Activated CD4-positive, alpha-beta T cell treated with anti-CD3 and anti-CD28 coated beads, Interleukin-2, Interleukin-6, amounts not matched to agents 100 ng/mL and 50 ng/mL, durations not matched to agents 16 hours and 8 hours (primary cell): ENCODE measurements at places on chromosomes 6 and 20.

GRCh38 chr20:10522328-10522727 lies 87.2 kb downstream of the SLX4IP start:
- DNase-seq: no peak

- peak; percentile 61 for DNase-seq
Observed at GRCh38 chr6:89079511-89080234, 878 bp upstream of the PNRC1 start.

DNA sequence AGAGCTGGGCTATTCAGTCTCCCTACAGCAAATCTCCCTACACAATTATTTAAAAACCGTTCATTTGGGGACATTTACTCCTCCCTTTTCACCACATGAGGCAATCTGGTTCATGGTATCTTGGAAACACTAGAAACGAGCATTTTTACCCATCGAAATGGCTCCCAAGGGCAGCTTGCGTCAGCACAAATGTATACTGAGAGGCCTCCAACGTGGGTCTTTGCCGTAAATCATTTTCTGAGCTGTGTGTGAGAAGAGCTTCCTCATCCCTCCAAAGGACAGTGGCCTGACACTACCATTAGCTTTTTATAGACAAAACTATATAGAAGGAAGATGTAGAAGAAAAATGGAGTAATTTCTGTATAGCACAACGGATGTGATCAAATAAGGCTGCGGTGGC lies 30.0 kb upstream of the PXDC1 start:
- DNase-seq: no peak

- no peak for DNase-seq
Observed at GRCh38 chr6:71138376-71138775, 150.2 kb upstream of the OGFRL1 start.

GRCh38 chr6:40536442-40536841 lies 50.7 kb downstream of the LRFN2 start:
- DNase-seq: no peak

GRCh38 chr6:163526346-163526745 lies 111.8 kb downstream of the QKI start:
- DNase-seq: no peak

- no peak for DNase-seq
Observed at GRCh38 chr20:54195483-54196472, 12.1 kb upstream of the PFDN4 start.

GRCh38 chr20:10635476-10636208 lies 38.2 kb downstream of the JAG1 start:
- DNase-seq: no peak

- DNase-seq: no peak
Observed at GRCh38 chr6:61192610-61193009, 1093.4 kb downstream of the KHDRBS2 start.

DNA sequence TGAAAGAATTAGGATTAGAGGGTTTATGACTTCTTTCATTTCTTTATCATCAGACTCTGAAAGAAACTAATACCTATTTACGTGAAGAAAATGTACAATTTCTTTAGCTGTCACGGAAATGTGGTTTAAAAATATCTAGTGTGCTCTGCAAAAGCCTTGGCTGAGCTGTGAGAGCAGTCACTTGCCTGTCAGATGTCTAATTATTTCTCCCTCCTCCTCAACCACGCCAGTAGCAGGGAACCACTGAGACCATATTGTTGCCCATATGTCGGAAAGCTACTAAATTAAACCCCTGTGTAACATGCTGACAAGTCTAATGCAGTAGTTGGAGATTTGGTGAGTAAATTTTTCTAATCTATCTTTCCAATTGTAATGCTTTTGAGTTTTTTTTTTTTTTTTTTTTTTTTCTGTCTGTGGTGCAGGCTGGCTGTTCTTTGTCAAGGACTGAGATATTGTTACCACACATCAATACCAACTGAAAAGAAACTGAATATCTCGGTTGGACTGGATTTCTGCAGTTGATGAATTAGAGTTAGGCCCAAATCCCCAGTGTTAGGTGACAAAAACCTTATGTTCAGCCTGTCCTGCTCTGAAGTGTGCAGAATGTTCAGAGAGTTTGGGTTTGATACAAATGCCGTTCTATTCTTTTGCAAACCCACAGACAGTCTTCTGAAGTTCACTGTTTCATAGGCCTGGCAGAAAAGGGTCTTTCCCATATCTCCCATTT lies 302.9 kb upstream of the SYNCRIP start:
- DNase-seq: no peak

- DNase-seq: no peak
Observed at GRCh38 chr6:108323710-108324466, 29.0 kb downstream of the AFG1L start.

DNA sequence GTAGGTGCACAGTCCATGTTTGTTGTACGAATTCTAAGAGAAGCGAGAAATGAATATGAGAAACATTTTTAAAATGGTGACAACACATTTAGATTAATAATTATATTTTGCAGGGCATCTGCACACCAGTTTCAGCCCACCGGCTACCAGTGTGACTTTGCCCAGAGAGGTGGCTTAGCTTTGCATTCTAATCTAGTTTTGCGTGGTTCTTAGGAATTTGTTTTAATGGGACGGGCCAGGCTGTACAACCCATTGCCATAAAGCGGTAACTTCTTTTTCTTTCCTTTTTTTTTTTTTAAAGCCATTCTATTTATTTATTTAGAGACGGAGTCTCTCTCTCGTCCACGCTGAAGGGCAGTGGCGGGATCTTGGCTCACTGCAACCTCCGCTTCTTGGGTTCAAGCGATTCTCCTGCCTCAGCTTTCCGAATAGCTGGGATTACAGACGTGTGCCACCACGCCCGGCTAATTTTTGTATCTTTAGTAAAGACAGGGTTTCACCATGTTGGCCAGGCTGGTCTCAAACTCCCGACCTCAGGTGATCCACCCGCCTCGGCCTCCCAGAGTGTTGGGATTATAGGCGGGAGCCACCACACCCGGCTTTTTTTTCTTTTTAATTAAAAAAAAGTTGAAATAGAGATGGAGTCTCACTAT lies 829 bp downstream of the MANBAL start:
- DNase-seq: no peak

GRCh38 chr20:1469306-1469905 lies 2.8 kb upstream of the NSFL1C start:
- no peak for DNase-seq

- no peak for DNase-seq
Observed at GRCh38 chr6:112352607-112353006, 5.5 kb downstream of the RFPL4B start.

DNA sequence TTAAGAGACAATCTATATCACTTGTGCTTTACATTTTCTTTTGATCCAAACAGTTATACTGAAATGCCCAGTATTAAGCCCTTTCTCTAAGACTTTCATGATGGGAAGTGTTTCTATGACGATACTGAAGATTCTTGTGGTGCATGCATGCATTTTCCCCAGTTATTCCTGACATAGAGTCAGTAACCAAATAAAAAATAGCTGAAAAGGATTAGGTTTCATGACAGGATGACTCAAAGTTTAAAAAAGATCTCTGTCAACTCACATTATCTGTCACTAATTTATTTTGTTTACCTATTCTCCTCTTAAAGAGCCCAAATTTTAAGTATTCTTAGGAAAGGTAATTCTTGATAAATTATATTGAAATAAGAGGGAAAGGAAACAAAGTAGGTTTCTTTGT lies 98.4 kb downstream of the SESN1 start:
- no peak for DNase-seq

DNA sequence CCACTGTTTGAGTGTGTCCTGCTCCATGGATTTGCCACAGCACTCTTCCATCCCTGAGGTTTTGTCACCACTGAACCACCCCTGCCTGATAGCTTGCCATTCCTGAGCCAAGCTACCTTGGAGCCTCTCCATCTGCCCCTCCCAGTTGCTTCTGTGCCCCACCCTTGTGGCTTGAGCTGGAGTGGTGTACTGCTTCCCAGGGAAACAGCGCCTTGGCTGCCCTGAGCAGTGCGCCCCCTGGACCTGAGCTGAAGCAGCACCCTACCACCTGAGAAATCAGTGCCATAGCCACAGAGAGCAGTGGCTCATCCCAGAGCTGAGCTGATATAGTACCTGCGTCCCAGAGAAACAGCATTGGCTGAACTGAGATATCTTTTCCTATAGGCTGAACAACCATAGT lies 40.3 kb downstream of the IL22RA2 start:
- no peak for DNase-seq

DNA sequence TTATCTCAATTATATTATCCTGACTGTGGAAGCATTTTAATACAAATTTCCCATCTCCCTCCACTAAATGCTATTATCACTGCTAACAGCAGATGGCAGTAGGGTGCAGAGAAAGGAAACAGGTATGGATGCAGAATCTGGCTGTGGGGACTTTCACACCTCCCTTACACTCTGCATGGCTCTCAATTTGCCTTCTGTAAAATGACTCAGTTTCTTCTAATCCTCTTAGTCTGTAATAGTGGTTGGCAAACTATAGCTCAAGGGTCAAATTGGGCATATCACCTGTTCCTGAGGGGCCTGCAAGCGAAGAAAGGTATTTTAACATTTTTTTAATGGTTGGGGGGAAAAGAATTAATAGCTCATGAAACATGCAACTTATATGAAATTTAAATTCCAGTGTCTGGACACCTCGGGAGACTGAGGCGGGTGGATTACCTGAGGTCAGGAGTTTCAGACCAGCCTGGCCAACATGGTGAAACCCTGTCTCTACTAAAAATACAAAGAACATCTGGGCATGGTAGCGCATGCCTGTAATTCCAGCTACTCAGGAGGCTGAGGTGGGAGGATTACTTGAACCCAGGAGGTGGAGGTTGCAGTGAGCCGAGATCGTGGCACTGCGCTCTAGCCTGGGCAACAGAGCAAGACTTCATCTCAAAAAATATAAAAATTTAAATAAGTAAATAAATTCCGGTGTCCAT lies 83.5 kb downstream of the ZMYND8 start:
- DNase-seq: peak; percentile 82

DNA sequence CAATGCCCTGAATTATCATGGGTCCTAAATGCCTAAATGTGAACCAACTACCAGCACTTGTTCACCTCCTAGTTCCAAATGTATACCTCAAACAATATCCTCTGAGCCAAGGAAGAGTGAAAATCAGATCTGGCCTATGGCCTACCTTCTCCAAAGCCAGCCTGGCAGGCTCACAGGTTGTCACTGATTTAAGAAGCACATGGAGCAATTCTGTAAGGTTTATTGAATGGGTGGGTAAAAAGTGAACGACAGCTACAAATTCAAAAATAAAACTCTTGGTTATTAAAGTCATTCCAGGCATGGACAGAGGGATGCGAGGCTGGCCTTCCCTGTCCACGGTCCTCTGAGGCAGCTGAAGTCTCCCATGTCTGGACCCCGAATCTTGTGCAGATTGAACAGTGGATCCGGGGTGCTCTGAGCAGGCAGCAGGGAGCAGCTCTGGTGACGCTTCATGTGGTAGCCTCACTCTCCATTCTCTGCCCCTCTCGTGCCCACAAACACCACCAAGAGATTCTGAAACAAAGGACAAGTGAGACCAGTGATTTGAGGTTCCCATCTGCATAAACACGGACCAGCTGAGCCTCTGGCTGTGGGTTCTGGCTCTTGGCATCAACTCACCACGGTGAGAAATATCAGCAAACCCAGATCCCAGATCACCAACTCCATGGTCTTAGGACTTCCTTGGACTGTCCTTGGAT lies 14.6 kb downstream of the SNHG17 start:
- no peak for DNase-seq

- no peak for DNase-seq
Observed at GRCh38 chr6:41634657-41635056, 3.6 kb upstream of the MDFI start.

DNA sequence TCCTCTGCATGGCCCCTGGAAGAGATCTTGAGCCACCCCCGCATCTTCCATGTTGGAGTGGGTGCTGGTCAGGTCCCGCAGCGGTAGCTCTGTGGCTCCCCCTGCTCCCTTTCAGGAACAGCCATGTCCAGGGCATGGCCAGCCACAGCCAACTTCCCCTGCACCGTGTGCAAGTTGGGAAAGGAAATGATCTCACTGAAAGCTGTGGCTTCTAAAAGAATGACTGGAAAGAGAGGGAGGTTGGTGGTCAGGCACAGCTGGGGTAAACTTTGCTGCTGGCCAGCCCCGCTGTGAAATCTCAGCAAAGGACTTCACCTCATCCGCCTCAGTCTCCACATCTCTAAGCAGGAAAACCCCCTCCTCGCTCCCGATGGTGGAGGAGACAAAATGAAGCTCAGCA lies 153.6 kb upstream of the CST7 start:
- DNase-seq: peak; percentile 6

DNA sequence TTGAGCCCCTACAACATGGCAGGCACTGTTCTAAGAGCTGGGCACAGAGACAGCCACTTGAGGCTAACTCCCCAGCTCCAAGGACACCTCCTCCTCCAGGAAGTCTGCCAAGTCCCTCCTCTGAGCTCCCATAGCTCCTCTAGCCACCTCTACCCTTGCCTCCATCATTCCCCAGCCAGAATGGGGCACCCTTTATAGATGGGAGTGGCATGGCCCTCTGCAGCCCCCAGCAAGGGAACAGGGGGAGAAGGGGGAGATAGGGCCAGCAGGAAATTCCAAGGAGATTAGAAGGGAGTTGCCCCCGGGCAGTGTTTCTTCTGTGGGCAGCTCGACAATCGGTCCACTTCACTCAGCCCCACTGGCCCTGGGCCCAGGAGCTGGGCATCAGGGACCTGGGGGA lies 19.7 kb upstream of the TLDC2 start:
- no peak for DNase-seq

DNA sequence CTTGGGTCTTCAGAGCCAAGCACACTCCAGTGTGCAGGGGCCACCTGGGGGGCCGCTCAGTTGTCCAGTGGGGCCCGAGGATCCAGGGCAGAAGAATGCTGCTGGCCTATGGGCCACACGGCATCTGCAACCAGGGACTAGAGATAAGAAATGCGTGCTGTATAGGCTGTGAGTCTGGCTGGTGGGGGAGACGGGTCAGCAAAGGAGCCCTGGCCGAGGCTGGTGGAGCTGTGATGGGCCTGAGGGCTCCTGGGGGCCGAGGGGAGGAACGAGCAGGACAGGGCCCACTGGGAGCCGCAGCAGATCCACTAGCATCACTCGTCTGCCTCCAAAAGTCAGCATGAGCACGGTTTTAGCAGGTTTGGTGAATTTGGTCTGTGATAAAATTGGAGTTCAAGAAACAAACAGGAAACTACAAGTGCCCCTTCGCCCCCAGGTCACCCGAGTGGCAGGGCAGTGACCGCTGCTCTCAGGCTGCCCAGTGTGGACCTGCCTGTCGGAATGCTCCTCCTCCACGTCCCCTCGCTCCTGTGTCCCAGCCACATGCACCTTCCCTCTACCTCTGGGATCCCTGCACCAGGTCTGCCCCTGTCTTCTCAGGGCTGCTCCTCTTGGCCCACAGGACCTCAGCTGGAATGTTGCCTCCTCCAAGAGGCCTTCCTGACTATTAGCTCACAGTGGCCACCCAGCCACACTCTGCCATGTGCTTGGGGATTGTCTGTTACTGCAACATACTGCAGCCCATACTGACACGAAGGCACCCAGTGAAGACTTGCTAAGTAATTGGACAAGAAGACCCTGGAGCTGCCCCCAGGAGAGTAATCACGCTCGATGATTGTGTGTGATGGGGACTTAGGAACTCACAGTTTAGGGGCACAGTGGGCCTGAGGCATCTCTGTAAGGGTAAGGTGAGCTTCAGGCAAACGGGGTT lies 10.9 kb downstream of the ACSS1 start:
- DNase-seq: no peak

GRCh38 chr6:155311086-155311485 lies 3.2 kb downstream of the TFB1M start:
- DNase-seq: no peak

- no peak for DNase-seq
Observed at GRCh38 chr20:21303872-21304586, 898 bp downstream of the XRN2 start.
